ENCODE measurements at places on chromosomes 3 and 15.
A peak's percentile ranks its signal among the peaks of the same experiment; 100 is the strongest.

GRCh38 chr15:34718681-34719665, 35.8 kb downstream of the GJD2 start:
- no peak for DNase-seq

DNA sequence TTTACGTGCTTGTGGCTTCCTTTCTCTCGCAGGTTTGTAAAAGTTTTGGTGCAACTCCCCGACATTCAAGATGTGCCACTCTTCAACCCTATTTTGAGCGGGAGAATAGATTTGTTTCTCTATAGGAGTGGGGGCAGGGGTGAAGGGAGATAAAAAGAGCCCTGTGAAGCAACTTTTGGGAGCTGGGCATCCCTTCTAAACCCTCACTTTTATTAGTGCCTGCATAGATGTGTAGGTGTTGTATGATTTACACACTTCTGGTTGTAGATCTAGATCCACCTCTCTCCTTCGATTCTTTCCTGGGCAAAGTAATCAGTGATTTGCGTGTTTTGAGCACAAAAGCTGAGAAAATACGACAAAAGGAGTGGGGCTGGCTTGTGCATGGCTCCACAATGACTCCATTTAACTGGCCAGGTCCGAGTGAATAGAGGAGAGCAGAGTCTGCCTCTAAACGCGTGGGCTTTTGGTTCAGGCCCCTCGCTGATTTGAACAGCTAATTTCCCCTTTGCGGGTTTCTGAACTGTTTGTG, 17.7 kb downstream of the SOX2 start:
- DNase-seq: no peak

DNA sequence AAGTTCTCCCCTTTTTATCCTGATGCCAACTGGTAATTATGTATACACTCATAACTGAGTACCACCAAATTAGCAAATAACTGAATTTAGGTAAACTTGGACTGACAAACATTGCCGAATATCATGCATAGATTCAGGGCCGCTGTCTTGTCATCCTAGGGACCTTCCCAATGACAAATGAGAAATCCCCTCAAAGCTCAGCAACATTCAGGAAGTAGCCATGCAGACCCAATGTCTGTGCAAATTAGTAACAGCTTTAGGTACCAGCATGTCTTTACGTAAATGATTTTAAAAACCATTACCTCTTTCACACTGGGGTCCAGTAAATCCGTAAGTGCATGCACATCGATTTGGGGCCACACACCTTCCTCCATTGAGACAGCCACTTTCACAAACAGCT, 49.5 kb downstream of the FBN1 start:
- DNase-seq: no peak

DNA sequence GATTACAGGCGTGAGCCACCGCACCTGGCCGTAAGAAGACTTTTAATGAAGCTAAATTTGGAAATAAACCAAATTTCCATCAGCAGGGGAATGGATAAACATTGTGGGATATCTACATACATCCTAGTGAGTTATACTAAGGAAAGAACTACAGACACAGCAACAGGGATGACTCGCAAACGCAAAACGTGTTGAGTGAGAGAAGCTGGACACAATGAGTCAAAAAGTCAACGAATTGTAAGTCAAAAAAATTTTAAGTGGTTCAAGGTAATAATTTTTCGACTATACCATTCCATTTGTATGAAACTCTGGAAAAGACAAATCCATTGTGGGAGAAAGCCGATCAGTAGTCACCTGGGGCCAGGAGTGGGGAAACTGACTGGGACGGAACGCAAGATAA, 19.9 kb downstream of the PLA2G4F start:
- no peak for DNase-seq

DNA sequence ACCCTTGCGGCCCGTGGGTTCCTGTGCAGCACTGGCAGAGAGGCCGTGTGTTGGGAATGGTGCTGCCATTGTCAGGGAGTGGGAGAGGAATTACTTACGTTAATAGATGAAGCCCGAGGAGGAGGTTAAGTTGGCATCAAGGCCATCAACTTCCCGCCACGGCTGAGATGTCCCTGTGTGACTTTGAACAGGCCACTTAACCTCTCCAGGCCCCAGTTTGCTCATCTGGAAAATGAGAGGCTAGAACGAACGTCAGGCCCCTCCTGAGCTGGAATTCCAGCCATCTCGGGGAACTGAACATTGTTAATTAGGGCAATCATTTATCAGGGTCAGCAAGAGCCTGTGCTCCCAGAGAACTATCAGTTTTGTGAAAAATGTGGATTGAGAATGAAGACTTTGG, 91.4 kb upstream of the MYZAP start:
- DNase-seq: no peak

GRCh38 chr3:70546679-70547078, 234.2 kb upstream of the MDFIC2 start:
- DNase-seq: no peak

- peak; percentile 91 for DNase-seq
These were observed at the start of gene C15orf40 for GRCh38 chr15:83011271-83012075. TSS of gene C15orf40 (minus strand) at chr15:83011639. CDS start at chr15:83011607, 32 bp downstream.
